ENCODE measurements at places on chromosomes 4 and X. TPM values are rescaled to one million over a fixed set of nuclear protein-coding genes. Genes with fewer than 3 reads are reported as not detected.

DNA sequence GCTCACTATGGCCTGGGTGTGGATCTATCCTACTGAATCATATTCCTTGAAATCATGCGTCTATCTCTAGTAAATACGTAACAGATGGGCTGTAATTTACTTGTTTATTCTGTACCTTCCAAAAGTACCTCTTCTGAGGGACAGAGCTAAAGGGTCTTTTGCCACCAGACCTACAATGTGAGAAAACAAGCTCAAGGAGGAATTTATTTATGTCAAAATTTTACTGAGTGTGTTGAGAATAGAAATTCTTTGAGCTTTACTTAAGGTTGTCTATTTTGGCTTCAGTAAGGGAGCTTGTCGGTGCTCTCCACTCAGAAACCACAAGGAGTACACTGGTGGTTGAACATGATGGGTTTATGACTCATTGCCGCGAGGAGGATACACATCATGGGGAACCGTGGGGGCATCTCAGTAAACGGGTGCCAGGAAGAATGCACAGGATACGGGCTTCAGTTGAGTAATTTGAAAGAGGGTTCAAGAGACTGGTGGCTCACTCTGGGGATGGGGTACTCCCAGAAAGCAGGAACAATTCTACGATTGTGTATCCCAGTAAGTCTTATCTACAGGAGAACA, 3.0 kb downstream of the ANK2 start:
- no peak overlapping the region for H3K27ac ChIP-seq
- no peaks in the 10 kb centered on the region for H3K4me1 ChIP-seq
- no peak for DNase-seq
- no peaks in the 10 kb centered on the region for H3K27me3 ChIP-seq
- H3K4me3 ChIP-seq: no peak overlapping the region

DNA sequence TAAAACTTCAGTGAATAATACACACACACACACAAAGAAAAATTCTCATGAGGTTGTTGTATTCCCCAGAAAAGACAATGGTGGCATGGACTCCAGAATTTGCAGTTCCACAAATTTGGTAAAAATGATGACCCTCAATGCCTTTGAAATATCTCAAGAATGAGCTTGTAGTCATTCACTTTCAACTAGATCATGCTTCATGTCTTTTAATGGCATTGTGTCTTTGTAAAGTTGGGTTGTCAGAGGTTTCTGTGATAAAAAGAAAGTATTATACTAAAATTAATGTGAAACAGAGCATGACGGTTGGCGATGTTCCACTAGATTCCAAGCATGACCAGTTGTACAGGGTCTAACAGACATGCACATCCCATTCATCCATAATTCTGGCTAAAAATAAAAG, 685.0 kb upstream of the FRG1 start:
- H3K36me3 ChIP-seq: no peaks in the 10 kb centered on the region
- H3K4me1 ChIP-seq: no peaks in the 10 kb centered on the region
- H3K27ac ChIP-seq: no peak overlapping the region
- H3K27me3 ChIP-seq: no peaks in the 10 kb centered on the region

The SLC9B1 gene
- 0.40 TPM for total RNA-seq

The HTN3 gene
- not detected for total RNA-seq

DNA sequence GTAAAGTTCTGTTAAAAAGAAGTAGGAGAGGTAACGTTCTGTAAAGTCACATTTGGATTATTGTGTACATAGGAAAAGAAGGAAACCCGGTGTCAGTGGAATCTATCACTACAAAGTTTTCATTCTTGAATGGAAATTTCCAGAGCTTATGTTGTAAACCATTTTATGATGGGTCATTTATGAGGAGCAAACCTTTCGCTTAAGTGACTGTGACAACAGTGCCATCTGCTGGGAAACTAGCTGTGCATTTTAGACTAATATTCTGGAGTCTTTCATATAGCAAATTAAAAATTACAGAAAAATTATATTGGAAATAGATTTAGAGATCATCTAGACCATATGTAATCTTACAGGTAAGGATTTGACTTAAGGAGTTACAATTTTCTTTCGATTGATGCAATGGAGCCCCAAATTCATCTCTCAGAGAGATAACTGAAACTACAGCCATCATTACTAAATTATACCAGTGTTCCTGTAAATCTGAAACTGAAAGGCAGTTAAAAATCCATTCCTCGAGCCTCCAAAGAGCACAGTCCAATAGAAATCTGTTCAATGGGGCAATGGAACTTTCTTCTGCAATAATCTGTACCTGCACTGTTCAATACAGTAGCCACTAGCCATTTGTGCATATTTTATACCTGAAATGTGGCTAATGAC, 26.9 kb downstream of the ASB9 start:
- H3K27ac ChIP-seq: no peak overlapping the region
- H3K4me1 ChIP-seq: no peaks in the 10 kb centered on the region
- H3K4me3 ChIP-seq: no peak overlapping the region

Measured in Peyer's patch (tissue), 4 donors.